ENCODE measurements at places on chromosomes 4 and X.

- no peak for DNase-seq
Observed at GRCh38 chr4:1047976-1048772, 36.7 kb downstream of the FGFRL1 start.

DNA sequence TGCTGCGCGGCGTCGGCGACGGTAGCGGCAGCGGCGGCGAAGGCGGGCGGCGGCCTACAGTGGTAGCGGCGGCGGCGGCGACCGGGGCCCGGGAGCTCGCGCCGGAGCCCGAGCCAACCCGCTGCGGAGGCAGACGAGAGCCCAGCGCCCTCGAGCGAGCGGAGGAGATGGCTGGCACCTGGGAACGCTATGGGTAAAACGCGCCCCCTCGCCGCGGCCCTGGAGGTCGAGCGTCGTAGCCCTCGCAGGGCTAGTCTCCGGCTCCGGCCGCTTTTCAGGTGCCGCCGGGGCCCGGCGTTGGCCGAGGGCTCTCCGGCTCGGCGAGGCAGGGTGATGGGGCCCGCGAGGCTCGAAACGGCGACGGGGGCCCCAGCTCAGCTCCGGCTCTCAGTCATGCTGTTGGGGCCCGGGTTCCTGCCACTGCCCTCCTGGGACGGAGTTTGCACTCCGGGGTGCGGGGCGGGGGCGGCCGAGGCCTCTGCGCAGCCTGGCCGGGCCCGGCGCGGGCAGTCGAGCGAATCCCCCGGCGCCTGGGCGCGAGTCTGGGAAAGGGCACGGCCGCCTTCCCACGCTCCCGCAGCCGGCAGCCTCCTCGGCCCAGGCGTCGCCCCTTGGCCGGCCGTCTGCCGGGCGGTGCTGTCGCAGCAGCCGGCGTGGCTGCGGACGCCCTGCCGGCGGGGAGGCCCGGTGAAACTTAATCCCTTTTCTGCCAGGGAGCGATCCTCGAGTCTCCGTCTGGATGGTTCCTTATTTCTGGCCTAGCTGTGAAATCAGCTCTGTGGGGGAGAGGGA lies 768 bp downstream of the MID2 start:
- peak; percentile 10 for DNase-seq

DNA sequence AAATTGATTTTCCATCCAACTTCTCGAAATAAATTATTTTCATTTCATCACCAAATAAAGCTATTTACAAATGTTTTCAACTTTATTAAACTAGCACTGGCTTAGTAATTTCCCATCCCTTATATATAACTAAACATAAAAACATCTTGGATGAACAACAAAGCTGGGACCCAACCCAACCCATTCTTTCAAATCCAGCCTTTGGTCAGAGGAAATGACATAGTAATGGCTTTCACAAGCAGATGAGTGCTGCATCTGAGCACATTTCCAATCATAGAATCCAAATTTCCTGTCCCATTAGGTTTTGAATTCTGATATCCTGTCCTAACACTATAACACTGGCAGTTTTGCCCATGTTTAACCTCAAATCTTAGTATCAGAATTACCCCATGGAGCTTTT lies 7.9 kb upstream of the EMCN start:
- no peak for DNase-seq

DNA sequence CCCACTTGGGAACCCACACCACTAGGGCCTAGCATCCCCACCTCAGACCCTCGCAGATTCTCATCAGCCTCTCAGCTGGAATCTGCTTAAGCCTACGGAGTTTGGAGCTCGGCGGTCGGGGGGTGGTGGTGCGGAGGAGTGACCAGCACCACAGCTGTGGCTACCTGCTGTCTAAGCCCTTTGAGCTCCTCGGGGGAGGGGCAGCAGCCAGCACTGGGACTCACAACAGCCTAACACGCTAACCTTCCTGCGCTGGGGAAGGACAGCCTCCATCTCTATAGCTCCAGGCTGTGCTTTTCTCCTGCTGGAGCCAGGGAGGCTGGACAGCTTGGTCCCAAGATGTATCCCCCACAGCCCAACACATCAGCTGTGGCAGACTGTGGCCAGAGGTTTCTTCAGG lies 281.5 kb downstream of the USP46 start:
- DNase-seq = no peak

DNA sequence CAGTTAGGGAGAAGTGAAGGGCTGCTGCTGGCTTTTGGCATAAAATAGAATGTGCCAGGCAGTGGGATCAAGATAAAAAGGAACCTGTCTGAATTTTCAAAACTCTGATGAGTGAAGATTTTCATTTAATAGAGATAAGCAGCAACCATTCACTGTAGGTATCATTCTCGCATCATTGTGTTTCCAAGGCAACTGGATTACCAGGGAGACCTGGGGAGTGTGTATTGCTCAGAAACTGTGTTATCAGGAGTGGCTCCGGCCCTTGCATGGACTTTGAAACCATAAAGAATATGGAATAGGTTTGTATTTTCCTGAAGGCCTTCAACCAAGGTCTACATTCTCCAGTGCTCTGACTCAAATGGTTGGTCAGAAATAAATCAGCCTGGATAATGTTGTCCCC lies 23.3 kb upstream of the MAGEA4 start:
- no peak for DNase-seq

DNA sequence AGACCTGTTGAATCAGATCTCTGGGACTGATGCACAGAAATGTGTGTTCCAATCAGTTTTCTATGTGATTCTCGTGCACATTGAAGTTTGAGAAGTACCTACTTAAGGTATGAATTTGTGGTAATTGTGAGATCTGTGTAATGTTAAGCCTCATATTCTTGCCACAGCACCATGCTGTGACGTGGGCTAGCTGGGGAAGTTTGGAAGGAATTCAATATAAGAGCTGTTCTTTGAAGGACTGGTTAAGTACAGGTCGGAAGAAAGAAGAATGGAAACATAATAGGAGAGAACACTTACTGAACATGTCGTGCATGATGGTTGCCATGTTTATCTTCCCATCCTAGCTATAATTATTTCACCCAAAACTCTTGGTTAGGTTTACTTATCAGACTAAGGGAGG lies 79.7 kb upstream of the CXXC4 start:
- DNase-seq = no peak

DNA sequence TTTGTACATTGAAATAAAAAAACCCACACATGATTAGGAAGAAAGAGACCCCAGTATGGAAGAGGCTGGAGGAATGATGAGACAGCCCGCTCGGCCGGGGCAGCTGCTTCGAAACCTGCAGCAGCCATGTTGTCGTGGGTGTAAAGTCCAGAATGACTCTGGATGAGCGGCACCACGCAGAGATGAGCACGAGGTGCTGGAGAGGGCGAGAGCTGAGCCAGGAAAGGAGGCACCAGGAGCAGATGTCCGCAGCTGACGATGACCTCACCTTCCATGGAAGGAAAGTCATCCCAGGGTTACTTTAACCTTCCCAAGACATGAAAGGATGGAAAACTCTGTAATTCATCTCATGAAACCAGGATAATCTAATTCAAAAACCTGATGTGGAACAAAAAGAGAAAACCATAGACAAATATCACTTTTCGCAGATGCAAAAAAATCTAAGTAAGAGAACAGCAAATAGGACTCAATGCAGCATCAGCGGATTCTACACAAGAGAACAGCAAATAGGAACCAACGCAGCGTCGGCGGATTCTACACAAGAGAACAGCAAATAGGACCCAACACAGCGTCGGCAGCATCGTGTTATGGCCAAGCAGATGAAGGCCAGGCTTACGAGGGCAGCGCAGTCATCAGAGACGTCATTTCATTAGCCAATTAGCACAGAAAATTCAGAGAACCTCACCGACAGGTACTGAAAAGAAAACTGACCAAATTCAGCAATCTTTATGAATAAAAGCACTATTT lies 25.9 kb upstream of the SPON2 start:
- no peak for DNase-seq

DNA sequence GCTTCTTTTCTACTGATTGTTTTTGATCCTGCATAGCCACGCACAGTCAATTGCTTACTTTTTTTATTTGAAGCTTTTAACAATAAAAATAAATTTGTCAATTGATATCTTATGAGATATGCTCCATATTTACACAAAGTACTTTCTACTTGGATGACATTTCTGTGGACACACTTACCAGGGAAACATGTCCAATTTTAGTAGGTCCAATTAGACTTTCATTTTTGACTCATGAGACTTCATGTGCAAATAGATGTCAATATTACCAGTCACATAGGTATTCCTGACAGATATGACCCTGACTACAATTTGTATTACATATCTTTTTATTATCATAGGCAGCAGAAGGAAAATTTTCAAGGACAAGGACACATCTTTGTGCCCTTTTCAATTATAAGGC lies 219.9 kb upstream of the ANKRD50 start:
- DNase-seq = no peak

- no peak for DNase-seq
Observed at GRCh38 chrX:31223817-31224216, 152.0 kb upstream of the FTHL17 start.
